NCI-H526 treated with DMSO at 0.1 percent for 48 hours (cell line): ENCODE measurements at places on chromosomes 6 and 20.

DNA sequence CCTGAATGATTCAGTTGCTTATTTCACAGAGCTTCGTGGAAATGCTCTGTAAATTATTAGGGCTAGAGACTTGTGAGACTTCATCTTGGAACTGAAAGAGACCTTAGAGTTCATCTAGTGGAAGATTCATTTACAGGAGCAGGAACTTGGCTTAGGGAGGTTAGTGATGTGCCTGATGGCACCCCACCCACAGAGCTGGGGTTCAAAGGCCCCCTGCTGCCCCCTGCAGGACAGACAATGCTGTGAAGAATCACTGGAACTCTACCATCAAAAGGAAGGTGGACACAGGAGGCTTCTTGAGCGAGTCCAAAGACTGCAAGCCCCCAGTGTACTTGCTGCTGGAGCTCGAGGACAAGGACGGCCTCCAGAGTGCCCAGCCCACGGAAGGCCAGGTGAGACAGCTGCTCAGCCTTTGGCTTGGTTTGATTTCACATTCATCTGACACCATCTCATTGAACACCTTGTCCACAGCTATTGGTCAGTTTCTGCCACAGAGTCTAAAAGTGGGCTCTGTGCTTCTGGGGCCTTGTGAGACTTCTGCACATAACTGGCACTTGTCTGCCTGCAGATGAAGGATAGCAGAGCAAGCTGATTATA is 25.1 kb downstream of the MYBL2 start:
- no peak for DNase-seq

DNA sequence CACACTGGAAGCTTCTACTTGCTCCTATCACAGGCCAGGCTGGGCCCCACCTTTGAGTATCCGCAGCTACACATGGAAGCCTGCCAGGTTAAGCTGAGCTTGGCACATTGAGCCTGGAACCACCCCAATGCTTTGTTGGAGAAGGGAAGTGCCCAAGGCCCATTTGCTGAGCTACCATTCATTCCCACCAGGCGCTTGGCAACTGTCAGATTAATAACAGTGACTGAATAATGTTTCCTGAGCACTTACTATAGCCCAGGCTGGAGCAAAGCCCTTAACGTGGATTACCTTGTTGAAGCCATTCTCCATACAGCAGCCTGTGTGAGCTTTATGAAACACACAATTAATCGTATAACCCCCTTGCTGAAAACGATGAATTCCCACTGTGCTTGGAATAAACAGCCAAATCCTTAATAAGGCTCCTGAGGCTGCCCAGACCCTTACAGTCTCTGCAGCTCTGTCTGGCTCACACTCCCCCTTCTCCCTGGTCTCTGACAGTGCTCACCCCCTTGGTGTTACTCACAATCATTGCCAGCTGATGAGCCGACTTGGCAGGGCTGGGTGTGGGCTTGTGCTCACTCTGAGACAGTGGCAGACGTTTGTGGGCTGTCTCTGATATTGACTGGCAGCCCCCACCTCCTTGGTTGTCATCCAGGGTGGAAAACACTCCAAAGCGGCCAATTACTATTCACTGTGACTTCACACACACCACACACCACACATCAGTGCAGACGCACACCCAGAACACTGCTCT is 357.1 kb downstream of the MAFB start:
- no peak for DNase-seq

DNA sequence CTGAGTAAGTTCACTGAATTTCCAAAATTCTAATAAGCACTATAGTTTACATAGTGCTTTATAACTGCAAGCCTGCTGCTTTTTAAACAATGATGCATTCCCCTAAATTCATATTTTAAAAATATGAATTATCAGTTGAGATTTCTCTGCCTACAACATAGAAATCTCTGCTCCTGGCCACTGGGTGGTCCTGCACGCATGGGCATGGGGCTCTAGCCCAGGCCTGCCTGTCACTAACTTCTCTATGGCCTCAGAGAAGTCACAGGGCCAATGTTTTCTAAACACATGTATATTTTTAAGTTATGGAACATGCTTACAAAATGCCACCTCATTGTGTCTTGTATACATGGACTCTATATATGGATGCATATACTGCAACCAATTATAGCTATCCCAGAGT is 211.0 kb downstream of the FOXC1 start:
- no peak for DNase-seq

GRCh38 chr20:34190679-34191090 is 50.5 kb upstream of the ASIP start:
- DNase-seq = peak; percentile 76

DNA sequence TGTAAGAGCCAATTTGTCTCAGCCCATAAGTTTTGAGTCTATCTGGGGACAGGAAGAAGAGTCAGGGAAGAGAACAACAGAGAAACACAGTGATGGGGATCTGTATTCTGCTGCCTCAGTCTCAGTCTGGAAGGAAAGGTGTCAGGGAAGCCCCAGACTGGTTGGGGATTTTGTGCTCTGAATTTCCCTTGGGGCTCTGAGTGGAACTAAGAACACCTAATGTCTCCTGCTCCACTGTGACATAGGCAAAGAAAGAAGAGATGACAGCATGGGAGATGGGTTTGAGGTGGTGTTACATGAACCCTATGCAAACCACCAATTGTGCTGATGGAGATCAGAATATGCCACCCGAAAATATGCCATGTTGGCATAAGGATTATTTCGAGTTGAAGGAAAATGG is 139.5 kb upstream of the MYLIP start:
- no peak for DNase-seq

DNA sequence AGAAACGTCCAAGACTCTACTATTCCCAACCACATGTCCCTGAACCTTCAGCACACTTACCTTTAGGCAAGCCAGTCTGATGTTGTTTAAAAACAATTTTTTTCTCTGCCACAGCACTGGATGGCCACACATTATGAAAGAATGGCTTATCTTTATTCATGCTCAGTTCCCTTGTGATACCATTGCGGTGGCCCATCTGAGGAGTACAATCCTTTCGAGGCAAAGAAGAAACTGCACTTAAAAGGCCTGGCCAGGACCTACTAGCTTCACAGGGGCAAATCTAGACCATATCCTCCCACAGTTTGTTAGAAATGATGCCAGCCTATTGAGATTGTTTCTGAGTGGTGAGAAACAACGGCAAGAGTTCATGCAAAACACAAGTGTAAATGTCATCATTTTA is 88.4 kb upstream of the PLEKHG1 start:
- no peak for DNase-seq

GRCh38 chr20:50654904-50655303 is 36.4 kb downstream of the RIPOR3 start:
- DNase-seq = no peak

- no peak for DNase-seq
These were observed 324.6 kb upstream of the PLCB4 start for GRCh38 chr20:8744228-8744844.

- no peak for DNase-seq
These were observed 31.3 kb downstream of the TRMT6 start for GRCh38 chr20:5918856-5919625.

DNA sequence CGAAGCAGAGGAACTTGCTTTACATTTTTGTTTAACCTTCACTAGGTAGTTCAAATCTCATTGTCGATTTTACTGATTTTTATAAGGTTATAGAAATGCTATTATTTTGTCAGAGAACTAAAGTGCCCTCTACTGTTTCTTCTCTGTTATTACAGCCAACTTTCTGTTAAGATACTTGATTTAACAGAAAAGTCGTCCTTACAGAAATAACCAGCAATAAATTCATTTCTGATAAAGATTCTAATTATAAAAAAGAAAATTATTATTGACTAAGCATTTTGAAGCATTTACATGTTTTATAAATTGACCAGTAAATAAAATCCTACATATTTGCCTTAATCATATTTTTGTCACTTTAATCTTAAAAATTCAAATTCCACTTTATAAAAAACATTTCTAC is 60.8 kb downstream of the OGFRL1 start:
- peak; percentile 51 for DNase-seq

GRCh38 chr20:62243906-62244515 is 5.7 kb downstream of the OSBPL2 start:
- no peak for DNase-seq

DNA sequence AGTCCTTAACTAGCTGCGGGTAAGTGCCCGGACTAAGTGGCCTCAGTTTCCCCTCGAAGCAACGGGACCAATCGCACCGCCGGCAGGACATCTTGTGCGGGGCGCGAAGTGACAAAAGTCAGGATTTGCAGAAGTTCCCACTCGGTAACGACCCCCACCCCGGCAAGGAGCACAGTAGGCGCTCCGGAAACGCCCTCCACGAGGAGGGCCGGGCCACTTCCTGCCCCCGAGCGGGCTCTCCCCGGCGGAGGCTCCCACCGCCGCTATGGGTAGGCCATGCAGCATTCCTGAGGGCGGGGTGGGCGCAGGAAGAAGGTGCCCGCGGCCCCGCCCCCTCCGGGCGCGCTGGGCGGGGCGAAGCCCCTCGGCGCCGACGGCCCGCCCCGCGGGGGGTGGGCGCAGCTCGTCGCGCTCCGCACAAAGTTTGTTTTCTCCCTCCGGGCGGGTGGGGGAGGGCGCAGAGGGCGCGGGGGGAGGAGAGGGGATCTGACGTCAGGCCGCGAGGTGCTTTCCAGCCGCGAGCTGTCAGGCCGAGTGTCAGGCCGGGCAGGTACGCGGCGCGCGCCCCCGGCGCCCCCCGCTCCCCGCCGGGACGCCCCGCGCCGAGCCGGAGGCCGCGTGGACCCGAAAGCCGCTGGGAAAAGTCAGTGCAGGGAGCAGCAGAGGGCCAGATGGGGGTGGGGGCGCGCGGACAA is at the start of gene TGIF2:
Gene TGIF2, plus strand, starts transcription at position 495 of the 695 bp plus-strand sequence. CDS start 5,178 bp downstream, outside the sequence.
- peak; percentile 65 for DNase-seq

DNA sequence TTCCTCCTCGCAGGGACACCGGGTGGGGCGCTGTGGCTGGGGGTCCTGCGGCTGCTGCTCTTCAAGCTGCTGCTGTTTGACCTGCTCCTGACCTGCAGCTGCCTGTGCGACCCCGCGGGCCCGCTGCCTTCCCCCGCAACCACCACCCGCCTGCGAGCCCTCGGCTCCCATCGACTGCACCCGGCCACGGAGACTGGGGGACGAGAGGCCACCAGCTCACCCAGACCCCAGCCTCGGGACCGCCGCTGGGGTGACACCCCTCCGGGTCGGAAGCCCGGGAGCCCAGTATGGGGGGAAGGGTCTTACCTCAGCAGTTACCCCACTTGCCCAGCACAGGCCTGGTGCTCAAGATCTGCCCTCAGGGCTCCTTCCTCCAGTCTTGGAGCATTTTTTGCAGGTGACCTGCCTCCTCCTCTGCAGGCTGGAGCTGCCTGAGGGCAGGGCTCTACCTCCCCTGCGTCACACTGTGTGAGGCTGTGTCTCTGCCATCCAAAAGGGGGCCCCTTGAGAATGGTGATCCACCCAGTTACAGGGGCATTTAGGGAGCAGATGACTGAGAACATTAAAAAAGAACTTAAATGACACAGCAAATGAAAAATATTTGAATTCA is 3.9 kb upstream of the CNPY3 start:
- DNase-seq = no peak

GRCh38 chr6:77025736-77026223 is 437.5 kb downstream of the HTR1B start:
- no peak for DNase-seq

- no peak for DNase-seq
These were observed 22.5 kb upstream of the SGK1 start for GRCh38 chr6:134340179-134340975.

DNA sequence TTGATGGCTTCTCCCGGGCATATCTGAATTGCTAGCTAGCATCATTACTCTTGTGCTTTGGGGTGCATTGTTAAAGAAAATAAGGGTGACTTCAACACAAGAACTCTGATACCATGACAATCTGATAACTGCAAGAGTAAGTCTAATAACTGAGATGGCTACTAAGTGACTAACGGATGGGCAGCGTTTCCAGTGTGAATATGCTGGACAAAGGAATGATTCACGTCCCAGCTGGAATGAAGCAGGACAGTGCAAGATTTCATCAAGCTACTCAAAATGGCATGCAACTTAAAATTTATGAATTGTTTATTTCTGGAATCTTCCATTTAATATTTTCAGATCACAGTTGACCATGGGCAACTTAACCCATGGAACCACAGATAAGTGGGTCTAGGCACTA is 31.7 kb downstream of the MOXD1 start:
- DNase-seq = no peak

DNA sequence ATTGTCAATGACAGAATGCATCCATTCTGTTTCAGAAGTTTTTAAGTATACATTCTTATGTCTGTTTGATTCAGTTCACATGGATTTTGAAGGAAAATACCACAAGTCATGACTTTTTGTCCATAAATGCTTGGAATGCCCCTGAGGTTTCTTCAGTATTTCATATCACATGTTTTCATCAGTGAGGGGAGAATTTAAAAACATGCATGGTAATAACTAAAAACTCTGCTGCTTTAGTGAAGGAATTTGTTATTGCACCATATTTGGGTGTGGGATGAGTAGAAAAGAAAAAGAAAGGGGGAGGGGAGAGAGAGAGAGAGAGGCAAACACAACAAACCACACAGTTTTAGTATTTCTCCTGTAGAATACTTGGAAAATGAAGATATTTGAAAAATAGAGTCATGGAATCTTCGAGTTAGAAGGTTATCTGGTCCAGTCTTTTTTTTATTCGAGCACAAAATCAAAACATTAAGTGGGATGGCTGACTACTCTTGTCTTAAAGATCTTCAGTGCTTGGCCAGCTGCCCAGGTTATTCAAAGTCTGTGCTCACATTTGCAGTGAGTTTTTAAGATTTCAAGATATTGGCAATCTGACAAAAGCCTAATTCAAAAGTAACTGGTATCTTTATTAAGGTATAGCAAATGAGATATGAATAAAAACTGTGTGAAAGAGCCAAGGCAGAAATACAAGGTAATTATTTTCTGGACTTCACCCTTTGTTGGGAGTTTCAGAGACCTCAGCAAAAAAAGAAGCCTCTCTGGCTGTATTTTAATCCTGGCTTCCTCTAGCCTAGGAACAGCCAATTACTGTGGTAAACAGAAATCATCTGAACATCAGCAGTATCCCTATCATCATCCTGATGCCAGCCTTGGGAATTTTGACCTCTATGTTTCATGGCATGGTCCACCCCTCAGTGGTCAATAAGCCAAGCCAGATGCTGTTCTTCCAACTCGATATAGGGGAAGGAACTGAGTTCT is 687.9 kb upstream of the CITED2 start:
- no peak for DNase-seq

DNA sequence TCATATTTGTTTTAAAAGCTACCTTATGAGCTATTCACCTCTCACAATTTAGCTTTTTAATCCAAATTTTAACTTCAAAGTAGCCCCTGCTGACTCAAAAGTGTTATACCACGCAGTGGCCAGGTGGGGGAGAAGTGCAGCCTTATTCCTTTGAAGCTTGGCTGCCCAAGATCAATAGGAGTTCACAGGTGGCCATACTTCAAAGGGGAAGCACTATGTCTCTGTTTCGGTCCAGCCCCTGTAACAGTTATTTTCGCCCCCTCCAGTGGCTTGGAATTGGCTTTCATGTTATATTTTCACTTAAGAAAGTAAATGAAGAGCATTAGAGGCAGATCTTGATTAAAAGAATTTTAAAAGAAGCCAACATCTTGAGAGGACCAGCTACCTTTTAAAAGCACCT is 608.4 kb downstream of the EPHA7 start:
- peak; percentile 27 for DNase-seq

- no peak for DNase-seq
These were observed 84.3 kb upstream of the TRAF3IP2 start for GRCh38 chr6:111689946-111690345.

- DNase-seq = no peak
These were observed 112.6 kb downstream of the PLCB1 start for GRCh38 chr20:8244637-8245036.

GRCh38 chr6:151007076-151007475 is 141.6 kb downstream of the MTHFD1L start:
- no peak for DNase-seq

- no peak for DNase-seq
These were observed 568.0 kb downstream of the KIF16B start for GRCh38 chr20:16005021-16005914.
